ENCODE measurements at places on chromosomes 7 and 10.

- DNase-seq: no peak
Measured at GRCh38 chr7:106313966-106314365, 29.2 kb upstream of the NAMPT start.

- no peak for DNase-seq
Measured at GRCh38 chr7:133512560-133512959, 259.7 kb downstream of the EXOC4 start.

GRCh38 chr10:103197174-103197573 is 4.1 kb upstream of the NT5C2 start:
- peak; percentile 23 for DNase-seq

GRCh38 chr10:98748298-98748697 is 301.6 kb upstream of the HPS1 start:
- no peak for DNase-seq

DNA sequence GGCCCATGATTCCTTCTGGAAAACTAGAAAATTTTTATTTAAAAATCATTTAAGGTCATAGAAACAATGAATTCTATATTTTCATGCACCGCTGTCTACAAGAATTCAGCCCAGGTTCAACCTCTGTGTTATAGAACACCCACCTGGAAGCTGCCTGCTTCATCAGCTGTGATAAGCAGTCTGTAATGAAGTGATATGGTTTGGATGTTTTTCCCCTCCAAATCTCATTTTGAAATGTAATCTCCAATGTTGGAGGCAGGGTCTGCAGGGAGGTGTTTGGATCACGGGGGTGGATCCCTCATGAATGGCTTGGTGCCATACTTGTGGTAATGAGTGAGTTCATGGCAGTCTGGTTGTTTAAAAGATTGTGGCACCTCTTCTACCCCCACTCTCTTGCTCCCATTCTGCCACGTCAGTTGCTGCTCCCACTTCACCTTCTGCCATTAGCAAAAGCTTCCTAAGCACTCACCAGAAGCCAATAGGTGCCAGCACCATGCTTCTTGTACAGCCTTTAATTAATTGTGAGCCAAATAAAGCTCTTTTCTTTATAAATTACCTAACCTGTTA is 55.6 kb downstream of the MRPL32 start:
- DNase-seq: no peak

DNA sequence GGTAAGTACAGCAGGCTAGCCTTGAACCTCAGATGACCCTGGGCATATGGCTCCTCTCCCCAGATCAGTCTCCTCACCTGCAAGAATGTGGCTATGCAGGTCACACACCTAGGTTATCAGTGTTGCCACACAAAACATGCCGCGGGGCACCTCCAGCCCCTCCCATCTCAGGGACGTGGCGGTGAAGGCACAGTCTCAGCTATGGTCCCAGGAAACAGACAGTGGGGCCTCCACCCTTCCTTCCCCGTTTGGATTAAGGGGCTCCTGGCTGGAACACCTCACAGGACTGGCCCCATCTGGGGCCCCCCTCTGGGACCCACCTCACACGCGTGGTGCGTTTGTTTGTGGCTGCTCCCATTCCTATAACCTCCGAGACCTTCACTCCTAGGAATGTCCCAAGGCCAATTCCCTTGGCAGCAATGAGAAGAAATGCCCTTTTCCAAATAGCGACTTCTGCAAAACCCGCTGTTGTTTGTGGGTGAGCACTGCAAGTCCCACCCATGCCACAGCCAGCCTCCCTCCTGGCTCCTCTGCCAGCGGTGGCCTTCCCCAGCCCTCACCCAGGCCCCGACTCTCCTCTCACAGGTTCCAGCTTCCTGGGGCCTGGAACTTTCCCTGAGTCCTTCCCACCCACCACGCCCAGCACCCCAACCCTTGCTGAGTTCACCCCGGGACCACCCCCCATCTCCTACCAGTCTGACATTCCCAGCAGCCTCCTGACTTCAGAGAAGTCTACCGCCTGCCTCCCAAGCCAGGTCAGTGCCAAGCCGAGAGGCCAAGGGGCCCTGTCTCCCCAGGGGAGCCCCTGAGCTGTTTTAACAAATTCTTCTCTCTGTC is 17.1 kb downstream of the ZMIZ2 start:
- DNase-seq: no peak

DNA sequence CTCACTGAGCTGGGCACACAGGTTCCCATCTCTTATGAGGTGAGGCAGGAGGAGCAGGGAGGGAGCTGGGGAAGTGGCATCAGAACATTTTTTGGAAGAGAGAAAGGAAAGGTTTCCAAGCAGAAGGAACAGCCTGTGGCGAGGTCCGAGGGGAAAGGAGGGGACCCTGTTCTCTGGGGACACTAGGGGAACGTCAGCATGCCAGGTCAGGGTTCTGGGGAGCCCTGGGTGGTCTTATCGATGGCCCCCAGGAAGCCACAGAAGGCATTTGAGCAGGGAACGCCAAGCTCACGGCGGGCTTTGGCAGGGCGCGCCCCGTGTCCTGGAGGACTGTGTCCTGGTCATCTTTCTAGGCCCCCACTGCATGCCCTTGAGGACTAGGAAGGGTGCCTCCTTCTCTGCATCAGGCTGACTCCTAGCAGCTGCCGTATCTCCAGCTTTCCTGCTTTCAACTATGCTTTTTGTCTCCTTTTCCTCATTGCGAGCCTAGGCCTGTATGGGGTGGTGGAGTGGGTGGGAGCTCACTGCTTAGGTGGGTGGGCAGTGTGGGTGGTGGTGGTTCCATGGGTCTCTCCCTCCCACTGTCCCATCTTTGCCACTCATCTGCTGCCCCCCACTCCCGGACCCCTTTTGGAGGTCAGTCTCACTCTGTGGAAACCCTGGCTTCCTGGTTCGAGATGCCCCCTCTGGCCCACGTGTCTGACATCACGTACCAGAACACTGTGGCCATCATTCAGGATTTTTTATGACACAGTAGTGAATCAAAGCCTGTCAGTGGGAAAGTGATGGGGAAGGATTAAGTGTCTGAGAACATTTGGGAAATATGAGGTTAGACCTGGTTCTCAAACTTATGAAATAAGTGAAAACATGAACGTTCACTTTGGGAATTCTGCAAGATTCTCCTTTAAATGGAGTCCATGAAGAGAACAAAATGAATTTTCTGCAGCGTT is 89.1 kb downstream of the CUX1 start:
- DNase-seq: no peak

DNA sequence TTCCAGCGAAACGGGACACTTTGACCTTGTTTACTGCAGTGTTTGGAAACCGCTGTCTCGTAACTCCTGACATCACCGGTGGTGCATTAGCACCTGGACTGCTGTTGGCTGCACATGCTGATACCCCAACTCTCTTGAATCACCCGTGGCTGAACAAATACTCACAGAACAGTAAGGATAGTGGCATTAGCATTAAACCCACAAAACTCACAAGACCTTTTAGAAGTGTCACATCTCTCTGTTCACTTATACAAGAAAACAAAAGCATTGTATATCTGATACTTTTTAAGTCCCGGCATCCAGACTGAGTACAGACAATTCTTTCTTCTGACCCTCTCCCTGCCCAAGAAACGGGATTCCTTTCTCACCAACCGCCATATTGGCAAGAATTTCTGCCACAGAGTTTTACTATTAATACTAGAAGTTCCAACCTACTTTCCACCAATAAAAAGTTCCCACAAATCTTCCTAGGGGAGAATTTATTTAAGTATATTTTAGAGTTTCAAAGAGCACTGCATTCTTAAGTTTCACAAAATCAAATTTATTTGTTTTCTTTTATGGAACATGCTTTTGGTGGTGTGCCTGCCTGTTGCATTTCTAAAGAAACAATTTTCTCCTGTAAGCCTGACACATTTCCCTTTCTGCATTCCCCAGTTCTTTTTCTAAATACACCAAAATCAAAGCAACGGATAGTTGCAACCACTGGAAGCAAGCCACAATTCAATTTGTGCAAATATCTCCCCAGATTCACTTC is 208.4 kb upstream of the KLF14 start:
- DNase-seq: no peak

- DNase-seq: no peak
Measured at GRCh38 chr10:111677759-111678158, 505.8 kb downstream of the GPAM start.

GRCh38 chr10:8568401-8568800 is 513.9 kb downstream of the GATA3 start:
- no peak for DNase-seq

- no peak for DNase-seq
Measured at GRCh38 chr10:47186941-47187340, 113.1 kb upstream of the GDF10 start.

GRCh38 chr10:12013926-12014325 is 28.7 kb downstream of the UPF2 start:
- no peak for DNase-seq

- DNase-seq: no peak
Measured at GRCh38 chr10:13528875-13529713, at the start of gene BEND7. Gene BEND7 (minus strand): TSS chr10:13529014. CDS start chr10:13528533, 481 bp downstream.

- no peak for DNase-seq
Measured at GRCh38 chr10:35480142-35480541, 125.0 kb upstream of the GJD4 start.

DNA sequence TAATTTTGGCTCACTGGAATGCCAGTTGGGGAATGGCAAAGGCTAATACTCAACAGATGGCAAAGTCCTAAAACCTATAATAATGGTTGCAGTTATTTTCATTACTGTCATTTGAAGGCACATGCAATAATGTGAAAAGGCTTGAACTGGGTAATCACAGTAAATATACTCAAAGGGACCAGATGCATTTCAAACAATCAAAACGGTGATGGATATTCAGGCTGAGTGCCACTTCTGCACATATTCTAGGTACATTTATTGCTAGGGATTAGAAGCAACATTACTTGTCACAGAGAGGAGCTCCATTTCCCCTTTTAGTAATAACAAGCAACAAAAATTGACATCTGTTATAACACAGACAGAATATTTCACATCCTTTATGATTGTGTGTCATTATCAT is 171.8 kb downstream of the NXPH1 start:
- DNase-seq: no peak

- no peak for DNase-seq
Measured at GRCh38 chr10:34145715-34146114, 669.4 kb downstream of the PARD3 start.

- no peak for DNase-seq
Measured at GRCh38 chr7:47435889-47436312, 146.0 kb downstream of the TNS3 start.

DNA sequence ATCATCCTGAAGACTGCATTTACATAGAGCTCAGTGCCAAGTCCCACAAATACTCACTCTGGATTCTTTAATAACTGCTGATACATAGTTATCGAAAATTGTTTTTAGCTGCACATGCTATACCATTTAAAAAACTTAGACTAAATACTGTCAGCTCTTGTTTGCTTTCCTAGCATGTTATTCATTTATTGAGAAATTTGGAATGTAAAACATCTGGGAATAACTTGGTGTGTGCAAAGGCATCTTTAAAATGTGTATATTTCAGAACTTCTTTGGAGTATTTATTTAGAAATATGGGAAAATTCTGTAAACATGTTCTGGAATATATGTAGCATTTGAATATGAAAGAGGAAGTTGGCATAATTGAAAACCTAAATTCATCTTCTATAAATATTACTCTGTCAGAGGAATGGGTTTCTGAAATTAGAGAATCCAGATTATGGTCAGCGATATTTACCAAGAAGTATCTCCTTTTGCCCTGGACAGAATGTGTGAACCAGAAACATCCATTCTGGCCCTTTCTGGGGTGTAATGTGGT is 119.7 kb downstream of the ARID5B start:
- DNase-seq: no peak

GRCh38 chr10:113180401-113181154 is 230.5 kb downstream of the TCF7L2 start:
- no peak for DNase-seq

DNA sequence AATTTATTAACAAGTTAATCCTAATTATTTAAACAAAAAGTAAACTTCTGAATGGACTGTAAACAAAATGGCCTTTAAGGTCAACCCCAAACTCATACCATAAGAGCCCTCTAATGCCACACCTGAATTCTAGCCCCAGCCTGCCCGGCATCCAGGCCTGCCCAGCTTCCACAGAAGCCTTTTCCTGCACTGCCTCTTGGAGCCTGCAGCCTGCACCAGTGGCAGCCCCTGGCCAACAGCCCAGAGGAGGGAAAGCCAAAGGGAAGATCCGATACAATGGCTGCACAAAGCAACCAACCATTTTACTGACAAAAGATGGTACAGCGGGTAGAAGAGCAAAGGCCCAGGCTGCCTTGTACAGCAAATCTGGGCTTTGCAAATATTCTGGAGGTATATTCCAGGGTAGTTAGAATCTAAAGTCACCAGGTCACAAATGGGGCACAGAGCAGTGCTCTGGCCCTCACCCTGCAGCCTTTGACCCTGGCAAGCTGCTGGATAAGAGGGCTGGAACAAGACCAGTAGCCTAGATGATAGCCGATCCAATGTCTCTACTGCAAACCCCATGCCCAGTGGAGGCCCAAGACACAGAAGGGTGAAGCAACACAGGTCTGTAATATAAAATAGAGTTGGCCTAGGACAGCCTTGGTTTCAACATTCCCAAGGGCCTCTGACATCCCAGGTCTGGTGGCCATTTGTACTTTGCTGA is 12.5 kb upstream of the CH25H start:
- no peak for DNase-seq

DNA sequence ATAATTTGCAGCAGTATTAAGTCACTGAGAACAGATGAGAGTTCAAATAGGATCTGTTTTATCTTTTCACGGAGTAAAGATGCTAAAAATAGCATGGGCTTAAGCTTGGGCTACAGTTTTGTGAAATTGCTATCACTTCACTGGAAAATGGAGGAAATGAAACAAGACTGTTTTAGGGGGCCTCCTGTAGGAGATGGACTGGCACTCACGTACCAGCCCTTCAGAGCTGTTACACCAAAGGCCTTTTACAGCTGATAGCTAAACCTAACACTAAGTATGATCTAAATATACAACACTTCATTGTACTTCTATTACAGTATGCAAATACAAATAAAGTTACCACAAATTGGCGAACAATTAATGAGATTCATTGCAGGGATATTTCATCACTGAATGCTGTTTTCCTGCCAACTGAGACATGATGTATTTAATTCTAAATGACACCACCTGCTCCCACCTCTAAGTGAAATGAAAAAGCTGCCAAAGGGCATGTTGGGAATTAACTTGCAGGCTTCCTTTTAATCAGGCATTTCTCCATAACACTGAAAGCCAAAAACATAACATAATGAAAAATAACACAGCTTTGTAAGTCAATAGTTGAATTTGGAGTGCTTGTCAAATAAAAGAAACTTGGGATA is 304.5 kb upstream of the LRRN3 start:
- DNase-seq: no peak

GRCh38 chr10:118842843-118843624 is 88.3 kb upstream of the CACUL1 start:
- DNase-seq: no peak

DNA sequence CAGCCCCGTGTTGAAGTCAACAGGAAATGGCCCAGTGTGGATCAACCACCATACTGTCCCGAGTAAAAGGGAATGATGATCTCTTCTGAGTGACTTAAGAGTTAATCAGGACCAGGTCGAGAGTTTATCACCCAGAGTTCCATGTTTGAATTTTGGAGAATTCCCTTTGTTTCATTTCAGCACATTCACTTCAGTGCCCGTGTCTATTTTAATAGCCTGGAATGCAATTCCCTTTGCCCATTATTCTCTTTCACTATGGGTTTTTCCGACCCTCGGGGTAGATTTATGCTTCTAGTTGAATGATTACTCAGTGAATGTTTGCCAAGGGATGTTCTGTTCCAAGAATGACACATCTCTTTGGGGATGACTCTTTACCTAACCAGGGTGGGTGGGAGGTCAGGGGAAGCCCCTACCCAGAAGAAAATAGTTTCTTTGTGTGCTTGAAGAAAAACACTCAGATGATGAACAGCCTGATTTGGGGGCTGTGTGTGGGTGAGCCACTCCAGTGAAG is 594.9 kb downstream of the INHBA start:
- DNase-seq: no peak

All from KG1 (cell line).